PC-9 (cell line): ENCODE measurements at places on chromosomes 12 and 14. TPM values are rescaled to one million over a fixed set of nuclear protein-coding genes. Genes with fewer than 3 reads are reported as not detected.

GRCh38 chr14:105891221-105891602 lies 364.8 kb downstream of the TMEM121 start:
- no peak for DNase-seq

DNA sequence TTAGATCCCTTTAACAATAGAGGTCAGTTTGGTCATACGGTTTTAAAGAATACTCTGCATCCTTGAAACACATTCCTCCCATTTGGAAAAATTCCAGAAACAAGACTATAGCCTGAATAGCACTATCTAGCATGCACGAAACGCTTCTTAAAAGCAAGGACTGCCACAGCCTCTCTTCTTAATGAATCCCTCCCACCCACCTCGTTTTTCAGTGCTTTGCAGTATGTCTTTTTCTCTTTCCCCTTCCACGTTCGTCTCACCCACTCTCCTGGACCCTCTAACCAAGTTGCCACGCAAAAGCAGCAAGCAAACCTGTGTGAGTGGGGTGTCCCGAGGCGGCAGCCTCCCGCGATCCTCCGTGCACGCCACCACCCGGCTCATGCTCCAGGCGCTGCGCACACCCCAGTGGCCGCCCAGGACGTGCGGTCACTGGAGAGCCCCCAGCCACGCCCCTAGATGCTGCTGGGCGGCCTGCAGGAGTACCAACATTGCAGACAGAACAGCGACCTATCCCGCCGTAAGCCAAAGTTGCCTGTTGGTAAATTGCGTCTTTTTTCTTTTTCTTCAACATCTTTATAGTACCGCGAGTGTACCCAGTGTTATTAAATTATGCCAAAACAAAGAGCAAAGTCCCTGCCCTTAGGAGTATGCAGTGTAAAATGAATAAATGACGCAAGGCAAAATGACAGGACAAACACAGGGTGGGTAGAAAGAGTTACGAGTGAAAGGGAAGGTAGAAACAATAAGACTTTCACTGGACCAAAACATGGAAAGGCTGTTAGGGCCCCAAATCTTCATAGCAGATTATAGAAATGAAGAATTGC lies at the start of gene SLC38A4:
SLC38A4 (minus strand) TSS at position 407 of the 824 bp plus-strand sequence. CDS start 32,926 bp downstream, outside the sequence.
- DNase-seq = no peak

DNA sequence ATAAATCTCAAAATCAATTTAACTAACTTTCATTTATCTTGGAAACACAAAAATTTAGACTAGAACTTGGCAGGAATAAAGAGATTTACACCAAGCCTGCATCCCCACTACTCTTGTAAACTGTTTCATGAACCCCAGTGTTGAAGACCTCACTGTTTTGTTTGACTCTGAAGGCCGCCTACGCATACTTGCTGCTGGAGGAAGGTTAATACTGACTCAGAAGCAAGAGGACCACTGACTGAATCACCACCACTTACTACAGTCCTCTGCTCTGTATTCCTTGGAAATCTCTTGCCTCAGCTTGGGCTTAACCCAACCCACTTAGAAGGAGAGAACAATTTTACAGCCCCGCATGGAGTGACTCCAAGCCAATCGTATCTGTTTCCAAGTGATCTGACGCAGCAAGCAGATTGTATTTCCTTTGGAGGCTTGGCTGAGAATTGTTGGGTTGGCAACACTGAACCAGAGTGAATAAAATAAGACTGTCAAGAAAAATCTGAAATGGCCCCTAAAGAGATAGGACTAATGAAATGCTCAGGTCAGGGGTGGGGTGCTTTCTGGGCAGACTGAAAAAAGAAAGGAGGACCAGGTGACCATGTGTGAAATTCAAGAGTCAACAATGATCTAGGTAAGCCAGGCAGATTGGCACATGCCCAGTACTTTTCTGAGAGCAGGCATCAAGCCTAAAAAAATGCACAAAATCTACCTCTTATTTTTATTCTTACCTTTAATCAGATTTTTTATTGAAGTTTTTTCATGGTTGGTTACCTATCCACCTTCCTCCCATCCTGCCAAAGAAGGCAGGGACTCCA lies 248.6 kb downstream of the ZFP36L1 start:
- DNase-seq = no peak

GRCh38 chr12:9762369-9762768 lies 1.7 kb upstream of the CD69 start:
- DNase-seq = no peak

AICDA gene
- not detected in 2 replicates for total RNA-seq

NPFF gene
- total RNA-seq = not detected in 2 replicates
